Thoracic aorta (tissue), 2 donors: ENCODE measurements at places on chromosomes 12 and 14. TPM values are rescaled to one million over a fixed set of nuclear protein-coding genes. Genes with fewer than 3 reads are reported as not detected.

PAPLN gene
- 10.0 TPM for total RNA-seq

GALNT8 gene
- total RNA-seq, result 4.5 TPM

PLXNC1 gene
- total RNA-seq, result 8.5 TPM

GCH1 gene
- 2.8 TPM for total RNA-seq

SPTB gene
- total RNA-seq, result 9.9 TPM

GPR68 gene
- total RNA-seq, result 2.0 TPM

ZNF740 gene
- 22.2 TPM for total RNA-seq

DAO gene
- total RNA-seq, result not detected

KRT6C gene
- total RNA-seq, result not detected

DPF3 gene
- total RNA-seq, result 8.9 TPM

ADAMTS20 gene
- total RNA-seq, result not detected

CLEC7A gene
- 24.3 TPM for total RNA-seq

NEUROD4 gene
- total RNA-seq, result not detected

MANSC4 gene
- not detected for total RNA-seq

IAPP gene
- total RNA-seq, result not detected

DNA sequence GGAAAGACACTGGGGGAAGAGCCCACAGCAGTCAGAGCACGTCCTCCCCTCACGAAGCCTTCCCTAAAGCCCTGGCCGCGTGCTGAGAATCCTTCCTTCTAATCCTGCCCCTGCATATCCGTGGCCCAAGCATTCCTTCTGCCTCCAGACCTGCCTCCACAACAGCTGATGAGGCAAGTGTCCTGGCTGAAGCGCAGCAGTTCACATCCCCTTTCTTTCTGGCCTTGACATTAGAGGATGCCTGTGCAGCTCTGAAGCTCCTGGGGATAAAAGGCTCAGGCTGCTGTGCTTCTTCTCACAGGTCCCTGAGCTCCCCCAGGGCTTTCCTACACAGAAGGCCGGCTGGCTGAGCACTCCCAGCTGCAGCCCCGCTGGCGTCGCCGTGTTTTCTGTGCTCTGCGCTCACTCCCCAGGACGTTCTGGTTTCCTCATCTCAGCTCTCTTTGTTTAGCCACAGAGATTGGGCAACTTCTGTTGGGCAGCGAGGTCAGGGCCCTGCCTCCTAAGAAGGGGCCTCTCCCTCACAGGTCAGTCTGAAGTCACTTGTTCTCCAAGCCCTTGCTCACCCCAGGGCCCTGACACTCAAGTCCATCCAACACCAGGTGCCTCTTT lies 45.8 kb downstream of the NINJ2 start:
- no peak for DNase-seq

- DNase-seq, result no peak
Measured at GRCh38 chr12:65756956-65757511, 67.2 kb upstream of the HMGA2 start.

- no peak for DNase-seq
Measured at GRCh38 chr14:65745396-65746190, 333.1 kb downstream of the FUT8 start.

GRCh38 chr12:93957168-93957567 lies 191.2 kb upstream of the PLXNC1 start:
- DNase-seq, result no peak

DNA sequence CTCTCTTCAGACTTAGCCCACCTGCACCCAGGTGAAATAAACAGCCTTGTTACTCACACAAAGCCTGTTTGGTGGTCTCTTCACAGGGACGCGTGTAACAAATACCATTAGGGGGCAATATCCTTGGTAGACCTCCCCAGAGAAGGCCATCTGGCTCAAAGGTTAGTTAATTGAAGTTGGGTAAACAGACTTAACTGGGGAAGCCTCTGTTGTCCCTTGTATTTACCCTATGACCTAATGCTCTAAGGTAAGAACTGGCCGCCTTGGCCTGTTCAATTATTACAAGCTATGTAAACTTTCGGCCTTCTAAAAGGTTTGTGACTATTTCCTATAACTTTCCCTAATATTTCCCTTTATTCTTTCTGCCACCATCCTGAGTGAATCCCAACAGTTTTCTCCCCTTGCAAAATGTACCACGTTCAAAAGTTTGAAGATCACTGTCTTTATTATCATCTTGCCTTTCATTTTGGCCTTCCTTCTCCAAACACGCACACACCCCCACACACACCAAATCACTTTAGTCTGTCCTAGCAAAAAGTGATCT lies 15.3 kb upstream of the LYZ start:
- no peak for DNase-seq

GRCh38 chr14:87043667-87044200 lies 949.2 kb downstream of the GALC start:
- no peak for DNase-seq

DNA sequence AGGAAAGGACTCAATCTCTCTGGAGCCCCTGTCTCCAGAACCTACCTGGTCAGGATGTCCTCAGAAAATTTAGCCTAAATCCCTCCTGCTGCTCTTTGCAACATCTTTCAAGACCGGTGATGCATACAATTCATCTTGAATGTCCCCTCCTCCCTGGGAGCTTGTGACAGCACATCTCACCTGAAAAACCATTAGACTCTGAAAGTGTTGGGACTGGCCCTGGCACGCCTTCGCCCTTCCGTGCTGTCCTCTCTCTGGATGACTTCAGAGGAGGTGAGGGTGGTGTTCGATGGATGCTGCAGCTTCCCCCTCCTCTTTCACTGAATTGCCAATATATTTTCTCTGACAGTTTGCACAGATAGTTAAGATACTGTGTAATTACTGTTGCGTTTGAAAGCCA lies 90.9 kb upstream of the CISTR start:
- DNase-seq, result no peak

- DNase-seq, result no peak
Measured at GRCh38 chr12:109752117-109753053, 38.8 kb downstream of the FAM222A start.

DNA sequence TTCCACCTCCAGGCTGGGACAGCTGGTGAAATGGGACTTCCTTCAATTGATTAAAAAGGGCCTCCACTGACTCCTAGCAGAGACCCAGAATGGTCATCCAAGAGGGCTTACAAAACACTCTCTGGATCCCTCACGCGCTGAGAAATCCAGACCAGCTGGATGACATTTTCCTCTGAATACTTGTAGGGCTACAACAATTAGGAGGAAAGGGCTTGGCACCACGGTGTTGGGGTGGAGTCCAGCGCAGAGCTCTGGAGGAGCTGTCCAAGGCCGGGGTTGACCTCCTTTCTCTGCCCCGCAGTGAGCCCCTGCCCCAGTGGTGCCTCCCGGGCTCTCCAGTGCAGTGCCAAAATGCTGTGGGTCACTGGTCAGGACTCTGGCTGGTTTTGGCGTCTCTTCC lies 189.0 kb upstream of the CCND2 start:
- DNase-seq, result no peak

GRCh38 chr12:9650151-9650576 lies 19.3 kb upstream of the CLEC2D start:
- DNase-seq, result no peak

DNA sequence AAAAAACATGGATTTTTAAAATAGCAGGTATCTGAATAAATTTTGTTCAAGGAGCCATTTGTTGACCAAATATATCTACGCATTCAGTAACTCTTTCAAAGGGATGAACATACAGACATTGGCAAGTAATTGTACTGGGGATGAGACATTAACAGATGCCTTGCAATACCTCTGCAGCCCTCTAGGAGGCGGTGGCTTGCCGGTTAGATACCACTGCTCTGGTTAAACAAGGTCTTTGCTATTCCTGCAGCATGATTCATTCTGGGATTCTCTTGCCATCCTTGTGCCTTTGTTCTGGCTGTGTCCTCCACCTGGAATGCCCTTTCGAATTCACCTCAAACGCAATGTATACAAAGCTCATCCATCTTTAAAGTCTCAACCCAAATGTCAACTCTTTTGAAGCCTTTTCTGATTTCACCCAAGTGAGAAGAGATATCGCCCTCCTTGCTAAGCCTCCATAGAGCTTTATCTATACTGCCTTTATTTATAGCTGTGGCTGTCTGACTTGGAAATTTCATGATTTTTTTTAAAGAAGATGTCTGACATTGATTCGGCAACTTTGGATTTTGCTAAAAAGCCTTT lies 131.0 kb upstream of the SRRM4 start:
- no peak for DNase-seq

DNA sequence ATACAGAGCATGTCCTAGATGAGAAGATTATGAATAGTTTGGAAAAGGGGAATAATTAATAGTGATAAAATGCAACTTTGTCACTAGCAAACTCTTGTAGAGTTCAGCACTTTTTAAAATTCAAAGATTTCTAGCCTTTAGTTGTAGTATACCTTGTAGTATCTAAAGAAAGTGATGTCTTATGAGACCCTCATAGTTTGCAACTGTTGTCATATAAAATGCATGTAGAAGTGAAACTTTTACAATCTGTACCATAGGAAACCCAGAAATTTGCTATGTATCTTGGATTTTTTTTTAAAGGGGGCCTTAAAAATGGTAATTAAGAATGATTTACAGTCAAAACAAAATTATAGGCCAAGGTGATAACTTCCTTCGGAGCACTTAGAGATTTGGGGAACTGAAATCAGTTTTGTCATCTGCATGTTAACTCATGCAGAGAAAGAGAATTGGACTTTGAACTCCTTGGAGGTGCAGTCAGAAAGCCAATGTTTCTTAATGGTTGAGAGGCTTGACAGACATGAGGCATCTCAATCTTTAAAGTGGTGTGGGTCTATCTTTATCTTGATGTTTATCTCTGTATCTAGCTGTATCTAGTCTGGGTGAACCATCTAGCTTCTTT lies 1.3 kb downstream of the LRRK2 start:
- DNase-seq, result no peak

- no peak for DNase-seq
Measured at GRCh38 chr14:70448633-70449340, 3.2 kb upstream of the ADAM21 start.

- DNase-seq, result peak; percentile 11
Measured at GRCh38 chr12:57280211-57281062, 29.4 kb upstream of the STAC3 start.

- no peak for DNase-seq
Measured at GRCh38 chr14:100617410-100618317, 30.4 kb upstream of the BEGAIN start.

GRCh38 chr14:67268426-67269150 lies 27.4 kb downstream of the PALS1 start:
- no peak for DNase-seq

- no peak for DNase-seq
Measured at GRCh38 chr14:91607322-91608047, 97.4 kb upstream of the PPP4R3A start.

DNA sequence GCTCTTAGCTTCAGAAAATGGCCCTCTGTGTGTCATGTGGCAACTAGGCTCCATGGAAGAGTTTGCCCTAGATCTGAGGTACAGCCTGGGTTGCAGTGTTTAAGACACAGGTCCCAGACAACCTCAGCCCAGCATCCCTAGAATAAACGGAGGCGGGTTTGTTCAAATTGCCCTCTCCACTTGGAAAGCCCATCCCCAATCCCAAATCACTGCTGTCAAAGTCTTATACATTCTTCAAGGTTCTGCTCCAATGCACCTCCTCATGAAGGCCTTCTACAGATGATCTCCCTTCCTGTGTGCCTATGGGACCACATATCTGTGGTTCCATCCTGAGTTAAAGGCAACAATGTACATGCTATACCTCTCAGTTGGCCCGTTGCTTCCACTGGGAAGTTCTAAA lies 289.8 kb downstream of the DPF3 start:
- no peak for DNase-seq

GRCh38 chr12:46830731-46831334 lies 5.0 kb upstream of the SLC38A4 start:
- DNase-seq, result no peak

DNA sequence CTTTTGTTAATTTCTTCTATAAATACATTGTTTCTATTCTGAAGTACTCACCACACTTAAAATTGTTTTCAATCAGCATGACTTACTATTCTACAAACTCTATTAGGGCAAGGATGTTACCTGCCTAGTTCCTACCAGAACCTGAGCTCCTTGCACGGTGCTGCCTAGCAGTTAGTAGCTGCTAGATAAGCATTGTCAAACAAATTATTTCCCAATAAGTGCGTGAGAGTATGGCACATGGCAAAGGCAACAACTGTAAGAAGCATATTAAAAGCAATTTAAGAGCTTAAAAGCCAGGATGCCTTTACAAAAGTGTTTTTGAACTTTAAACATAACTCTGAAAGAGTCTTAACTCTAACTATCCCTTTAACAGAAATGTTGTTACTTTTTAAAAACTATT lies 8.2 kb upstream of the LYZ start:
- DNase-seq, result no peak

GRCh38 chr14:44803239-44803905 lies 158.4 kb downstream of the KLHL28 start:
- DNase-seq, result no peak

GRCh38 chr14:103633391-103633790 lies 4.4 kb downstream of the KLC1 start:
- no peak for DNase-seq

DNA sequence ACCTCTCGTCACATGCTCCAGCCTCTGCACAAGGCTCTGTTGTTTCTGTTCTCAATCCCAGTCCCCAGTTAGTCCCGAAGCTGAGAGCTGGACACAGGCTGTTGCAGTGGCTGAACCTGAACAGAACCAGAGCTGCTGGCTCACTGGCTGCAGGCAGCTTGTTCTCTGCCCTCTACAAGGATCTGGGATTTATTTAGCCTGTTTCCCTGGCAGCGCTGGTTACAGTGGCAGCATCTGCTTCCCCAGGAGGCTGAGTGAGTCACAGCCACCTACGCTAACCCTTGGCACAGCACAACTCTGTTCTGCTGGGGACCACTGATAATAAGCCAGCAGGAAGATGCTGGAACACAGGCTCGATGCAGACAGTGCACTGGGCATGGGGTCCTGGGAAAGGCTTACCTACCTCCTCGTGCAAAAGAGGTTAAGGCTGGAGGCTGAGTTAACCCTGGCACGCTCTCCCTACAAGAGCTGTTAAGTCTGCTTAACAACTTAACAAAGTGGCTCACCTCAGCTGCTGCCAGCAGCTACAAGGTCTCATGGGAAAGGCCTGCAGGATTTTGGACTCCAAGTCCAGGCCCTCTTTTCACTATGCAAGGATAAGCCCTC lies 299.6 kb downstream of the PCNX1 start:
- DNase-seq, result peak; percentile 53

- DNase-seq, result no peak
Measured at GRCh38 chr14:61510736-61511557, 184.4 kb upstream of the HIF1A start.

DNA sequence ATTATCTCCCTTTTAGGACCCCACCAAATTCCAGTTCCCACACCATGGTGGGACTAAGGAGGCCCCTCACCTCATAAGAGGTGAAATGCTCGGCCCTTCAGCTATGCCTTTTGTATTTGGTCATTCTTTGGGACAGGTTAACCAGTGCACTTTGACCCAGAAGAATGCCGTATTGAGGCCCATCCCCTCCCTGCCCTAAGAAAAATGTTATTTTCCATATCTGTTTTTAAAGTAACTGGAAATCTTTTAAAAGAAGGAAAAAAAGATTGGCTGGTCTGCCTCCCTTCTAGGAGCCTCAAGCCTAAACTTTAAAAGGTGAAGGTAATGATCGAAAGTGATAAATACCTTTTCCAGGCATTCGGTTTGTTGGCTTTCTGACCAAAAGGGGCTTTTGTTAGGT lies 5.7 kb upstream of the HOXC13 start:
- no peak for DNase-seq

GRCh38 chr12:107803092-107803491 lies 28.6 kb downstream of the ASCL4 start:
- DNase-seq, result no peak

- DNase-seq, result no peak
Measured at GRCh38 chr14:67332468-67332867, 27.1 kb downstream of the ATP6V1D start.

- no peak for DNase-seq
Measured at GRCh38 chr12:19855851-19856250, 416.6 kb downstream of the AEBP2 start.
